ENCODE measurements at places on chromosomes 1 and 21. TPM values are rescaled to one million over a fixed set of nuclear protein-coding genes. Genes with fewer than 3 reads are reported as not detected.

The ASCL5 gene
- total RNA-seq, result not detected

The MOB3C gene
- 5.0 TPM for total RNA-seq

The LPGAT1 gene
- 80.5 TPM for total RNA-seq

DNA sequence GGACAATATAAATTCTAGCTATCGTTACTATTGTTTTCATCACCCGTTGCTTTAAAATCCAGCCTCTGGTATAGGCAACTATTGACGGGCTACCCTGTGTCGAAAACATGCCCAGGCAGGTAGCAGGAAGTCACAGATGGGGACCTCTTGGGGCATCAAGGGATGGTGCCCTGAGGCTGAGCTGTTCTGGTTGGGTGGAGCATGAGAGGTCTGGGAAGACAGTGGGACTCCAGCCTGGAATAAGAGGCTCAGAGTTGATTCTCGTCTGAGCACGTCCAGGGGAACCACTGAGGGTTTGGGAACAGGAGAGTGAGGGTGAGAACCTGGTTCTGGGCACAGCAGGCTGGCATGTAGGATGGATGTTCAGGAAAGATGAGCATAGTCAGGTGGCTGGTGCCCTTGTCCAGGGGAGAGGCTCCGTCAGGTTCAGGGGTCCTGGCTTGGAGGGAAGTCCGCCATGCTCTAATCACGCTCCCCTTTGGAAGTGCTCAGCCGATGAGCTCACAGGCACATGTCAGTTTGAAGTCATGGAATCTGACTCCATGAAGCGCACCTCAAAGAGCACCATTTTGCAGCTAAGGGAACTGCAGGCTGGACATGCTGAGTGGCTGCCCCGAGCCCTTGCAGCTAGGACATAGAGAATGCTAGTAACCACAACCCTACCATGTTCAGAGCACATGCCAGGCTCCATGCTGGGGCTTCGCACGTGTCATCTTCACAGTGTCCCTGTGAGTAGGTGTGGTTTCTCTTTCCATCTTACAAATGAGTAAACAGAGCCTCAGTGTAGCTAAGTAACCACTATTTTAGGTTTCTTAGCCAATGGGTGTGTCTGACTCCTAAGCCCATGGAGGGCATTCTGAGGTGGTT is 21.0 kb downstream of the PCSK9 start:
- peaks cover 11% of the 10 kb centered on the region for H3K4me1 ChIP-seq
- no peak overlapping the region for H3K27ac ChIP-seq
- no peak for DNase-seq
- no peak overlapping the region for H3K4me3 ChIP-seq

- H3K4me1 ChIP-seq, result peaks cover 64% of the 10 kb centered on the region
- no peak overlapping the region for H3K27ac ChIP-seq
- no peaks in the 10 kb centered on the region for H3K27me3 ChIP-seq
- no peak for DNase-seq
- H3K36me3 ChIP-seq, result peaks cover 30% of the 10 kb centered on the region
- no peak overlapping the region for H3K4me3 ChIP-seq
These were observed 48.6 kb downstream of the BACH1 start for GRCh38 chr21:29347274-29347681.

The HSF2BP gene
- total RNA-seq, result 2.8 TPM

DNA sequence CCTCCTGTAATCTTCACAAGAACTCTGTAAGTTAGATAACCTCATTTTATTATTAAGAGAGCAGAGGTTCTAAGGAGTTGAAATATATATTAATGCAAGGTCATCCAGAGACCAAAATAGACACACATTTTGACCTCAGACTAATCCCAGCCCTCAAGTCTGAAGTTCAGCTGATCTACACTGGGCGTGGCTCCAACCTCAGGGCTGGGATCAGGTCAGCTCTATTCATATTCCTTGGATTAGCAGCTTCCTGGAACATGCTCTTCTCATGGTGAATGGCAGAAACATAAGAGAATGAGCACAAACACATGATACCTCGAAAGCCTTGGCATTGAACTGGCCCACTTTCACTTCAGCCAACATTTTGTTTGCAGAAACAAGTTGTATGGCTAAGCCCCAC is 200.8 kb upstream of the ST6GALNAC5 start:
- no peaks in the 10 kb centered on the region for H3K4me1 ChIP-seq
- H3K36me3 ChIP-seq, result no peaks in the 10 kb centered on the region
- DNase-seq, result no peak
- H3K27ac ChIP-seq, result no peak overlapping the region
- H3K4me3 ChIP-seq, result no peak overlapping the region
- no peaks in the 10 kb centered on the region for H3K27me3 ChIP-seq
